Activated naive CD4-positive, alpha-beta T cell (primary cell): ENCODE measurements at places on chromosomes 13 and 19.

- no peak for DNase-seq
Measured at GRCh38 chr13:92804346-92804745, 422.3 kb upstream of the GPC6 start.

DNA sequence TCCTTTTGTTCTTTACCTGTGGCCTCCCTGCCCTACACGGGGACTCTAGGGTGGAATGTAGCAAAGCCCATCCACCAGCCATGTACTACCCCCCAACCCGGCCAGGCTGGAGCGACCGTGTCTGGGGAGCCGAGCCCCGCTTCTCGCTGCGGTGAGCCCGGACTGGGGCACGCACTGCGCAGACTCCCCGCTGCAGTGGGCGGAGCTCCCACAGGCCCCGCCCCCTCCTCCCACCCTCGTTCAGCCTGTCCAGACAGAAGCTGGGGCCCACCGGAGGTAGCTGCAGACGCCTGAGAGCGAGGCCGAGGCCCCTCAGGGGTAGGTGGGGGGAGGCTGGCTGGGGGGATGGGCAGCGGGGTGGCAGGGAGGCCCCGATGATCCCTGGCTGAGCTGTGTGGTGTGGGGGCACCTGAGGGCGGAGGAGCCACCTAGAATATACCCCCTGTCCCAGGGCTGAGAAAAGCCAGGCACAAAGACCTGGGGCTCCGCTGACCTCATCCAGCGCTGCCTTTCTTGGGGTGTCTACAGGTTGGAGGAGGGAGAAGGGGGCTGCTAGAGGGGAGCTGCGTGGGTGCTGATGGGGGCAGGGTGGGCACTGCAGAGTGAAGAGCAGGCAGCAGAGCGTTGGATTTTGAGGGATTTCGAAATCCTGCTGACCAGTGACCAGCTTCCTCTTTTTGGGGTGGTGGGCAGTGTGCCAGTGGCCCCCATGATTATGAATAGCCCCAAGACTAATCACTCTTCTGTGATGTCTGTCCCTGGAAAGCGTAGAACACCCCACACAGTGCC, 17.3 kb downstream of the PLD3 start:
- DNase-seq = no peak

DNA sequence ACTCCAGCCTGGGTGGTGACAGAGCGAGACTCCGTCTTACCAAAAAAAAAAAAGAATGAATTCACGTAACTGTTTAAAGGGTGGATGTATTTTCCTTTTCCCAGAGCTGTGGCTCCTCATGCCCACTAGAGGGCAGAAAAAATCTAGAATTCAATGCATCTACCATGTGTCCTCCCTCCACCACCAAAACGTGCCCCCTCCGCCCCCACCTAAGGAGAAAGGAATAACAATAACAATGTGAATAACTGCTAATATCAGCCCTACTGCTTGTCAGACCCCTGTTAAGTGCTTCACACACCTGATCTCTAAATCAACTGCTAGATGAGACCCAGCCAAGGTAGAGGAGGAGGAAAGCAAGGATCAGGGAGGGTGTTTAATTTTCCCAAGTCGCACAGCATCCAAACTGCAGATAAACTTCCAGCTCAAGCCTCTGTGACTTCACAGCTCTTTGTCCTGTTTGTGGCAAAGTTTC, 20.2 kb upstream of the PNMA8B start:
- no peak for DNase-seq

DNA sequence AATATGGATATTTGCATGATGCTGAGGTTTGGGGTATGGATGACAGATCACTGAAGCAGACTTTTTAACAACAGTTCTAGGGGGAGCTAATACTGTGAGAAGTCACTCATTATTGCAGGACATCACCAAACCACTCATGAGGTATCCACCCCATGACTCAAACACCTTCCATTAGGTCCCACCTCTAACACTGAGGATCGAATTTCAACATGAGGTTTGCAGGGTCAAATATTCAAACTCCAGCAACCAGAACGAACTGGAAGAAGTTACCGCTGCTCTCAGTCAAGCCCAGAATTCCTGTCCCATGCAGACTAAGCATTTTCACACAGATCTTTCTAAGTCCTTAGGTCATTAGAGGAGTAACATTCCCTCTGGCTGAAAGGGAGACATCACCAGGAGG, 758.9 kb downstream of the UQCRFS1 start:
- no peak for DNase-seq

GRCh38 chr19:44592451-44592890, 20.9 kb upstream of the IGSF23 start:
- no peak for DNase-seq

DNA sequence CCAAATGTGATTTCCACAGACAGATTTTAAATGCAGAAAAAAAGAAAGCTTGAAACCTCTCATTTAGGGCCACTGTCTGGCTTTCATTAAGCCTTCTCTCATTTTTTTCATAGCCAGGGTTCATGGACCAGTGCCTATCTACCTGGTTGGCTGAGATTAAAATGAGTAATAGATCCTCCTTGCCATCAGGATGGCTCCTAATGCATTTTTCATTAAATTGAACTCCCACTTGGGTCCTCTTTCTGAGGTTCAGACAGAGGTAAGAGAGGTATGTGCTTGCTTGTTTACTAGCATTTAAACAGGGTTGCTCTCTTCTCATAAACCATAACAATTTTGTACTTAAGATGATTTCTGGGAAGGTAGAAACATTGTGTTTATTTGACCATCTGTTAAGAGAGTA, 473.0 kb downstream of the TBC1D4 start:
- no peak for DNase-seq

GRCh38 chr13:51525567-51526167, 58.6 kb upstream of the WDFY2 start:
- DNase-seq = no peak

GRCh38 chr13:95100525-95101433, 200.5 kb downstream of the ABCC4 start:
- DNase-seq = no peak
